ENCODE measurements at places on chromosomes 6 and 20.

- DNase-seq, result no peak
Measured at GRCh38 chr6:91029211-91029610, 442.3 kb upstream of the MAP3K7 start.

GRCh38 chr6:25447570-25447929 lies 168.4 kb downstream of the CARMIL1 start:
- DNase-seq, result no peak

- DNase-seq, result no peak
Measured at GRCh38 chr6:113356139-113356538, 501.0 kb upstream of the MARCKS start.

DNA sequence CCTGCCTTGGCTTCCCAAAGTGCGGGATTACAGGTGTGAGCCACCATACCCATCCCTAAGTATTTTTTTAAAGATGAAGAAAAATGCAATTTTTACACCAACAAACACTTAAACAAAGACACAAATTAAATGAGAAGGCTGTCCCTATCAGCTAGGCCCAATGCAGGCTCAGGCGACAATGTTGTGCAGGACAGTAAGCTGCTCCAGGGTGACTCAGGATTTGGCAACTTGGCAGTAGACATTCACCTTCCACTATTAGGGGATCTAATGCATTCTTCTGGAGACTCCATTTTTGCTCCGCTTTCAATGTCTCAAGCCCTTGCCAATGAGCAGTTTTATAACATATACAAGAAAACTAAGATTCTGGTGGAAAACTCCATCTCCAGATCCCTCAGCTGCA lies 19.7 kb downstream of the NDRG3 start:
- peak; percentile 19 for DNase-seq

- DNase-seq, result peak; percentile 75
Measured at GRCh38 chr6:125314009-125314581, 12.3 kb upstream of the HDDC2 start.

DNA sequence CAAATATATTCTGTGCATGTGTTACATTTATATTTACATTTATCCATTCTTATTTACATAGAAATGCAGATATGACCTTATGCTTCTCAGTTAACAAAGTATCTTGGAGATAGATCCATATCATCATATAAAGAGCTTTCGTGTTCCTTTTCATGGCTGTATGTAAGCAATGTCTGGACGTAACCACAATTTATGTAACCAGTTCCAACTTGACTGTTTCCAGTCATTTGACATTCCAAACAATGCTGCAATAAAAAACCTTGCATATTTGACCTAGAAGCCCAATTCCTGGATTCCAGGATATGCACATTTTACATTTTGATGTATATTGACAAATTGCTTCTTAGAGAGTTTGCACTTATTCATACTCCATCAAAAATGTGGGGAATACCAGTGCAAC lies 113.7 kb upstream of the F13A1 start:
- DNase-seq, result no peak

GRCh38 chr20:57698116-57698866 lies 11.5 kb downstream of the PMEPA1 start:
- peak; percentile 95 for DNase-seq

GRCh38 chr6:107491138-107491609 lies 1.3 kb downstream of the SOBP start:
- DNase-seq, result peak; percentile 54

DNA sequence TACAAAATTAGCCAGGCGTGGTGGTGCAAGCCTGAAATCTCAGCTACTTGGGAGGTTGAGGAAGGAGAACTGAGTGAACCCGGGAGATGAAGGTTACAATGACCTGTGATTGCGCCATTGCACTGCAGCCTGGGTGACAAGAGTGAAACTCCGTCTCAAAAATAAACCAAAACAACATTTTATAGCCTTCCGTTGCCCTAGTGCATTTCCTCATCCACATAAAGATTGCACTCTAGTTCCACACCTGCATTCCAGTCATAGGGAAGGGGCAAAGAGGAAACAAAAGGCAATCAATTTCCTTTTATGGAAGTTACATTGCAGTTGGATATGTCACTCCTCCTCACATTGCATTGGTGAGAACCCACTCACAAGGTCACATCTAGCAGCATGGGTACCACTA lies 182.7 kb upstream of the ARG1 start:
- no peak for DNase-seq

GRCh38 chr6:41047745-41048732 lies 5.0 kb upstream of the APOBEC2 start:
- DNase-seq, result no peak

- DNase-seq, result peak; percentile 59
Measured at GRCh38 chr6:154893917-154894316, 101.2 kb upstream of the TIAM2 start.

DNA sequence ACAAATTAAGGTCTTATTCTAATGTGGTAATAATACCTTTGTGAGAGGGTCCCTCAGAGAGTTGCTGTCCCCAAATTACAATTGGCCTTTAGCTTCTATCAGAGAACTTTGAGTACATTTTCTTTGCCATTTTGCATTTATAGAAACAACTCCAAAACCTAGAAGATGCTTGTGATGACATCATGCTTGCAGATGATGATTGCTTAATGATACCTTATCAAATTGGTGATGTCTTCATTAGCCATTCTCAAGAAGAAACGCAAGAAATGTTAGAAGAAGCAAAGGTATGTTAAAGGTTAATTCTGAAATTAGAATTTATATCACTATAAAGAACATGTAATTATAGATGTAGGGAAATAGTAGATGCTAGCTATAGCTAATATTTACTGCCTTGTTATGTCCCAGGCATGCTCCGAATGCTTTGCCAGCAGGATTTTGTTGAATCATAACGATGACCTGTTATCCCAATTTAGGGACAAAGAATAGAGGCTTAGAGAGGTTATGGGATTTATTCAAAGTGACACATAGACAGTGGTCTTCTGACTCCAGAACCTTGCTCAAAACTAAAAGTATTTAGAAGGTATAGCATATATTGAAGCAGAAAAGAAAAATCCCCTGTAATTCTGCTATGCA lies 7.4 kb downstream of the PFDN4 start:
- DNase-seq, result no peak

- DNase-seq, result no peak
Measured at GRCh38 chr6:131685266-131685780, 15.9 kb downstream of the OR2A4 start.

- DNase-seq, result no peak
Measured at GRCh38 chr6:118468682-118469465, 79.2 kb upstream of the PLN start.

DNA sequence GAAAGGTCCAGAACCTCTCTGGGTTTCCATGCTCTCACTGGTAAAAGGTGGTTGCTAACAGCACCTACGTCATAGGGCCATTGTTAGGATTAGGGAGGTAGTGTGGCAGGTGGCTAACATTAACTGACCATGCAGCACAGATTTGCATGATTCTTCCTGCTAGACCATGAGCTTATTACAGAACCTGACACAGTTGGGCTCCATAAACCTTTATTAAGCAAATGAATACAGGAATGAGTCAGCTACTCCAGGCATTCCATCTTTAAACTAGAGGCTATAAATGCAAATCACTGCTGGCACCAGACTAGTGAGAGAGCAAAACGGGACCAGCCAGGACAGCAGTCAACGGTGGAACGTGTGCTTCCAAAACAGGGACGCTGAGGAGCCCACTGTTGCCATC lies 440.1 kb downstream of the PTPRT start:
- DNase-seq, result no peak

- DNase-seq, result no peak
Measured at GRCh38 chr6:84657486-84657885, 106.9 kb downstream of the TBX18 start.

GRCh38 chr6:75450903-75451302 lies 42.7 kb downstream of the FILIP1 start:
- DNase-seq, result no peak

- no peak for DNase-seq
Measured at GRCh38 chr6:138592749-138593123, 93.4 kb upstream of the NHSL1 start.

Measured in GM03348 (cell line).